ENCODE measurements at places on chromosomes 2 and 18. TPM values are rescaled to one million over a fixed set of nuclear protein-coding genes. Genes with fewer than 3 reads are reported as not detected.

RGPD3 gene
- total RNA-seq = 1.4 TPM

STRN gene
- 30.2 TPM for total RNA-seq

SCYGR5 gene
- not detected for total RNA-seq

SNED1 gene
- 66.2 TPM for total RNA-seq

ZC3H6 gene
- total RNA-seq = 12.4 TPM

UGT1A5 gene
- not detected for total RNA-seq

DNA sequence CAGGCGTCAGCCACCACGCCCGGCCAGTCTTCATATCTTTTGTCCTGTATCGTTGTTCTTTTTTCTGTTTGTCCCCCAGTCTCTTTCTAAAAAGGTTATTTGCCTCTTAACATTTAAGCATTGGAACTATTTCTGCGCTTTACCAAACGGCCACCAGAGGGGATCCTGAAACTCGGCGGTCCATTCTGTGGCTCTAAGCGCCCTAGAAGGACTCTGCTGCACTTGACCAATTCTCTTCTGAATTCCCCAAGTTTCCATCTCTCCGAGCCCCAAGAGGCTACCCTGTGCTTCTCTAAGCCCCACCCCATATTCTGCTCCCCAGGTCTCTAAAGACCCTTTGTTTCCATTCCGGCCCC is 33.1 kb upstream of the REG3G start:
- no peak for DNase-seq
